ENCODE measurements at places on chromosomes 6 and 20. TPM values are rescaled to one million over a fixed set of nuclear protein-coding genes. Genes with fewer than 3 reads are reported as not detected.

The NKX2-4 gene
- not detected for total RNA-seq

The LY6G6D gene
- total RNA-seq: not detected

The FAM209B gene
- total RNA-seq: 0.80 TPM

The ZNF165 gene
- 0.50 TPM for total RNA-seq

The TCEA2 gene
- 66.3 TPM for total RNA-seq

The CDSN gene
- total RNA-seq: not detected

The C6orf118 gene
- total RNA-seq: not detected

The SLC22A16 gene
- total RNA-seq: not detected

The SYCP2 gene
- 5.4 TPM for total RNA-seq

The AIF1 gene
- total RNA-seq: 11.3 TPM

The DLGAP4 gene
- 44.2 TPM for total RNA-seq

The C20orf204 gene
- total RNA-seq: 6.9 TPM

The PTCRA gene
- total RNA-seq: not detected

The TPMT gene
- 6.8 TPM for total RNA-seq

The TUBE1 gene
- 23.8 TPM for total RNA-seq

The GLP1R gene
- not detected for total RNA-seq

The HLA-DRA gene
- total RNA-seq: 204 TPM

The RIPPLY2 gene
- not detected for total RNA-seq

The GCNT2 gene
- 3.1 TPM for total RNA-seq

The OPN5 gene
- not detected for total RNA-seq

The SS18L1 gene
- total RNA-seq: 15.1 TPM

The PACRG gene
- not detected for total RNA-seq

The SLCO4A1 gene
- 51.5 TPM for total RNA-seq

Data from activated CD4-positive, alpha-beta memory T cell treated with anti-CD3 and anti-CD28 coated beads, Interleukin-2, amount 10 ng/mL, durations not matched to agents 7 days and 5 days (primary cell).